ENCODE measurements at places on chromosomes 7 and 10. TPM values are rescaled to one million over a fixed set of nuclear protein-coding genes. Genes with fewer than 3 reads are reported as not detected.

- no peaks in the 10 kb centered on the region for H3K4me1 ChIP-seq
Measured at GRCh38 chr7:54090652-54091213, 451.4 kb upstream of the VSTM2A start.

GRCh38 chr7:130927062-130927461, 193.1 kb upstream of the KLF14 start:
- no peak overlapping the region for H3K4me3 ChIP-seq
- H3K27me3 ChIP-seq, result no peaks in the 10 kb centered on the region
- peaks cover 100% of the 10 kb centered on the region for H3K4me1 ChIP-seq
- DNase-seq, result no peak

DNA sequence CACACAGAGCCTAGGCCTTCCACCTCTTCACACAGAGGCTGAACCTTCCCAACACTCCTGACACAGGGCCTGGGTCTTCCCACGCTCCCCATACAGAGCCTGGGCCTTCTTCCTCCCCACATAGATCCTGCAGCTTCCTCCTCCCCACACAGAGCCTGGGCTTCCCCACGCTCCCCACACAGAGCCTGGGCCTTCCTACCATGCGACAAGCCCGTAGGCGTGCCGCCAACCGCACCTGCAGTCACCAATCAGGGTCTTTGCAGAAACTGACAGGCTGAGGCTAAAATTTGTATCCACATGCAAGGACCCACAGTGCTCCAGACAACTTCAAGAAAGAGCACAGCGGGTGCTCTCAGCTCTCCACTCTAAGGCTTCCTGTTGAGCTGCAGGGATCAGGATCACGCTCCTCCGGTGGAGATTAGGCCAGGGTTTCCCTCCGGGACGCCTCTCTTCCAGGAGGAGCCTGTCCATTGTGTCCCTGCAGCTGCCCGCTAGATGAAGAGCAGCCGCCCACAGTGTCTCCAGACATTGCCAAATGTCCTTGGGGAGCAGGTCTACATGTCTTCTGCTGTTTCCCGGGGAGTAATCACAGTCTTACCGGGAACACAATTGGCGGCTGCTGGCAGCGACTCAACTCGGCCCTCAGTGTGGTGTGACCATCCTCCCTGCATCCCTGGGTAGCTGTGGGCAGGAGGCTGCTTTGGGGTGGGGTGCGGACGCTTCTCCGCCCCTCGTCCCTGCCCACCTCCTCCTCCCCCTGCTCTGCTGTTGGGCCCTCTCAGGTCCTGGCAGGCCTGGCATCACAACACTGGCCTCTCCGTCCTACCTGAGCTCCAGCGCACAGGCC, 9.7 kb downstream of the CFAP46 start:
- no peak for DNase-seq
- no peaks in the 10 kb centered on the region for H3K36me3 ChIP-seq
- H3K27me3 ChIP-seq, result no peaks in the 10 kb centered on the region
- H3K4me3 ChIP-seq, result no peak overlapping the region

DNA sequence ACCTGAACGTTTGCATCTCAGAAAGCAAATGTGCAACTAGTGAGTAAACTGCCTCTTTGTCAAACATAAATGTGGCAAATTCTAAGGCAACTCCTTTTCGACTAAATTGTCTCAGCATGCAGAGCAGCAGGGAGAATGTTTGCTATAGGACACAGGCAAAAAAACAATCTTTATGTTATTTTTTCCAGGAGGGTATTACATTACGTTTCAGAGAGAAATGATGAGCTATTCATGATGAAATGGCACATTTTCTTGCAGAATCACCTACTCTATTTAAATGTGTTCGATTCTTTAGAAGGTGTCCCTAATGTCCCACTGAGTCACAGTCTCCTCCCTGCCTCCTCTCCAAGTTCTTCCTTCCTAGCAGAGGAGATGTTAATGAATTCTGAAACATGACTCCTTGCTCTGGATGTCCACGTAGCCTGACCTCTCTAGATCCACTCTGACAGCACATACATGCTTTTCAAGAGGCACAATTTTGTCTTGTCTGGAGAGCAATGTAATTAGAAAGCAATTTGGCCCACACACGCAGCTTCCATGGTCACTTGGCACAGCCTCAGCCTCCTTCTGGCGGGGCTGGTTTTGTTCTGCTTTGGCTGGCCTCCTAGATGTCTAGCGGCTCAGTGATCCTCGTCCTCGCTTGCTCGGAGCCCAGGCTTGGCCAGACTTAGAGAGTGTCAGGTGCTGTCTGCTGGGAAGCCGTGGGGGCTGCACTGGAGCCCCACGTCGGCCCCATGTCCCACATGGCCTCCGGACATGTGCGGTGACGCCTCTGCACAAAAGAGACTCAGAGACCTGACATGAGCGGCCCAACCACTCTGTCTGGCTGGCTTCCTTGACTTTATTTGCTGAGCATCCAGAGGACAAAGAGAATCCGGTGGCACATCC, 125.7 kb upstream of the ZNF438 start:
- H3K36me3 ChIP-seq, result no peaks in the 10 kb centered on the region
- H3K4me1 ChIP-seq, result no peaks in the 10 kb centered on the region
- no peaks in the 10 kb centered on the region for H3K27me3 ChIP-seq
- no peak overlapping the region for H3K27ac ChIP-seq

C7orf57 gene
- 0.22 TPM for polyA plus RNA-seq

SNX10 gene
- 26.4 TPM for polyA plus RNA-seq

GPR15LG gene
- not detected for polyA plus RNA-seq

Measured in CD4-positive, alpha-beta memory T cell (primary cell).